ENCODE measurements at places on chromosomes 3 and 15.

GRCh38 chr3:189389346-189389745 lies 217.6 kb downstream of the TPRG1 start:
- DNase-seq = no peak

- DNase-seq = no peak
Measured at GRCh38 chr3:76643623-76644304, 396.1 kb upstream of the ROBO2 start.

GRCh38 chr15:31434588-31435260 lies 108.1 kb downstream of the KLF13 start:
- no peak for DNase-seq

DNA sequence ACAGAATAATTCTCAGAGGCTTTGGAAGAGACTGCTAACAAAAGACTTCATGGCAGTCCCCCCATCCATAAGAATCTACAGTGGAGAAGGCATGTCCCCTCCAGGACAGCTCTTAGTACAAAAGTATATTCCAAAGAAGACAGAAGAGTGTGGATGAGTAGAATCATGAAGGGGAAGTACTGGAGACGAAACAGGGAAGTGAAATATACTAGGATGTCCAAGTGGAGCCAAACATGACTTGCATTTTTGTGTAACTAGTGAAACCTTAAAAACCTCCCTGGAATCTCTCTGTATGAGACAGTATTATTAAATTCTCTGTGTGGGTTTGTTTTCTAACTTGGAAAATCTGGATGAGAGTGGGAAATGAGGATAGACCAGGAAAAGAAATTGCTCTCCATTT lies 312.4 kb downstream of the RSL24D1 start:
- DNase-seq = no peak

GRCh38 chr15:80100247-80100646 lies 40.8 kb downstream of the ZFAND6 start:
- DNase-seq = no peak

- no peak for DNase-seq
Measured at GRCh38 chr3:126316031-126316461, 41.2 kb downstream of the KLF15 start.

DNA sequence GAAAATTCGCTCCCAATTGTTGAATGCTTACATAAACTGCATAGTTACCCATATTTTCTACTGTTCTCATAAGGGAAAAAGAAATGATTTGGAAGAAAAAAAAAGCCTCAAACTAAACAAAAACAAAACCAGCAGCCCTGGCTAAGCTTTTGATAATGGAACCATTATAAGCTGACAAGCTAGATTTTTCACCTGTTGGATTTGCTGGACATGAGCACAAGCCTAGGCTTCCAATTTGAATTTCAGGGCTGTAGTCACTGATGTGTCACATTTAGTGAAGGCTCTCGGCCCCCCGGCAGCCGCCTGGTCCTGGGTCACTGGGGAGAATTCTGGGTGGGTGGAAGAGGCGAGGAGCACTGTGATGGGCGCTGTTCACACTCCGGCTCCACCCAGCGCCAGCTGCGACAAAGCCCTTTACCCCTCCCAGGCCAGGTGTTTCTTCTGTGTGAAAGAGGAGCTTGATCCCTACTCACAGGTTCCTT lies 4.6 kb downstream of the FBXL22 start:
- DNase-seq = peak; percentile 19

- DNase-seq = no peak
Measured at GRCh38 chr3:42079701-42080452, 11.3 kb upstream of the TRAK1 start.

- no peak for DNase-seq
Measured at GRCh38 chr3:123552768-123553167, 32.1 kb downstream of the HACD2 start.

DNA sequence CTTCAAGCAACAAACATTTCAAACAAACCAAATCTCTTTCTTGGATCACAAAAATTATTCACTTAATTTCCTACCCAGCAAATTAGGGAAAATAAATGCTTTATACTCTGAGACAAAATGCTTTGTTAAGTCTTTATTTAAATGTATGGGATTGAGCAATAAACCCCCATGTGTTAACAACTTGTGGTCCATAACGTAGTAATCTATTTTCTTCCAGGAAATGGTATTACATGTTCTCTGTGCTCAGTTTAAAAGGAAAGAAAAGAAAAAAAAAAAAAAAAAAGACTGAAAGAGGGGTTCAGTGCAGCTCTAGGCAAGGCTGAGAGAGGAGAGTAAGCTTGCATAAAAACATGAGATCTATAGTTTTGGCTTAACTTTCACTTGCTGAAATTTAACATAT lies 102.3 kb downstream of the PIK3CB start:
- no peak for DNase-seq

DNA sequence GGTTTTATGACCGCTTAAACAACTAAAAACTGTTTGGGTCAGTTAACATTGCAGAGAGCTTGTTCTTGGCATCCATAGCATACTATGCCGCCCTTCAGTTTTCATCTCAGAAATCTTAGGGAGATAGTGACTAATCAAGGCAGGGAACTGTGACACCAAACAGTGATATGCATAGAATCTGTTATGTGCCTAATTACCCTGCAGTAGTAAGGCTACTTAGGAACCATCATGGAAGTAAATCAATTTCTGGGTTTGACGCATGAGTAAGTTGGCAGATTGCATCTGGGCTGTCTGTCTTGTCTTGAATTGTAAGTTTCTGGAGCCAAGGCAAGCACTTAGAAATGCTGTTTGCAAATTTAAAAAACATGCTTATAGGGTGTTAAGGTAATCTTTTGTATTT lies 22.5 kb downstream of the KCTD6 start:
- DNase-seq = no peak

DNA sequence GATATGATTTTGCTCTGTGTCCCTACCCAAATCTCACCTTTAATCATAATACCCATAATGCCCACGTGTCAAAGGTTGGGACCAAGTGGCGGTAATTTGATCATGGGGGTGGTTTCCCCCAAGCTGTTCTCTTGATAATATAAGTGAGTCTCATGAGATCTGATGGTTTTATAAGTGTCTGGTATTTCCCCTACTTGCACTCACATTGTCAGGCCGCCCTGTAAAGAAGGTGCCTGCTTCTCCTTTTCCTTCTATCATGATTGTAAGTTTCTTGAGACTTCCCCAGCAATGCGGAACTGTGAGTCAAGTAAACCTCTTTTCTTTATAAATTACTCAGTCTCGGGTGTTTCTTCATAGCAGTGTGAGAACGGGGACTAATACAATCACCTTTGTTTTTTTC lies 279.8 kb downstream of the ARPP21 start:
- DNase-seq = no peak

DNA sequence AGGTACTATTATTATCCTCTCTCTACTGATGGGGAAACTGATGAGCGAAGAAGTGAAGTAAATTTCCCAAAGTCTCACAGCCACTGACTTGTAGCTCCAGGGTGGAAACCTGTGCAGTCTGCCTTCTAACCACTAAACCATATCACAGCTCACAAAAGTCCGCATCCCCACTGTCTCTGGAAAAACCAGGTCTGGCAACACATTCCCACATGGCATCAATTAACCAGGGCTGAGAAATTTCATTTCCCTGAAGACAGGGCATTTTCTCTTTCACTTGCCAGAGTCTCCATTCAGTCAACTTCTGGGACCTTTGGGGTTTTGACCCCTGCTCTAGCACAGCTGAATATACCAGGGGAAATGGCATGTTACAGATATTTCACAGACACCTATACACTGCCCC lies 26.5 kb downstream of the FBXO40 start:
- DNase-seq = no peak

DNA sequence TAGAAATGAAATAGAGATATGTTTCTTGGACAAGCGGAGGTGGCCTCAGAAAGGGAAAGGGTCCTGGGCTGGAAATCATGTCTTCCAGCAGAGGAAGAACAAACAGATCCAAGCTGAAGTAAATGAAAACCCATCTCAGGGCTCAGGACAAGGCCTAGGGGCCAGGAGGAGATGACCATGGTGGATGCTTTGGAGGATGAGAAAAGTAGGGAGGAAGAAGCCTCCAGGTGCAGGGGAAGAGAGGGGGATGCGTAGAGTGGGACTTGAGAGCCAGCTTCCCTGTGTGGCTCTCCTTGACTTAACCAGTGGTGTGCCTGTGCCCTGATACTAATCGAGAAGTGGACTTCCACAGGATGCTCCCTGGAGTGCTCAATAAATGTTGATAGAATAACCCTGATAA lies 203.2 kb downstream of the FAM43A start:
- no peak for DNase-seq

- peak; percentile 91 for DNase-seq
Measured at GRCh38 chr15:74901612-74902063, 5.0 kb downstream of the FAM219B start.

GRCh38 chr3:196270499-196270898 lies 17.0 kb downstream of the PCYT1A start:
- no peak for DNase-seq

- no peak for DNase-seq
Measured at GRCh38 chr3:114329823-114330222, 36.0 kb downstream of the TIGIT start.

DNA sequence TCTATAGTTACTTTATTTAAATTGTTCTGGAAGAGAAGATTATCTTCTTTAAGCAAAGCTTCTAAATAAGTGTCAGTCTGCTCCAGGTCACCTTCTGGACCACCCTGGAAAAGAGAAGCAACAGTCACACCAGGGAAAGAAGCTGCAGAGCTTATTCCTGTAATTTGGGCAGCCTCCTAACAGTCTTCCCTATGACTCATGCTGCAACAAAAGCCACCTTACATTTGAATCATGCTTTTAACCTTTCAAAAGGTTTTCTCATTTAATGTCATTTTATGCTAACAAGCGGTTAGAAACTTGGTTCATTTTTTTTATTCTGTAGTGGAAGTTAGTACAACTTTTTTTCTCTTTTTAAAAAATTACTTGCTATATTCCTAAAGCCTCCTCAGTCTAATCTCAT lies 5.3 kb upstream of the GUCA1C start:
- DNase-seq = no peak

DNA sequence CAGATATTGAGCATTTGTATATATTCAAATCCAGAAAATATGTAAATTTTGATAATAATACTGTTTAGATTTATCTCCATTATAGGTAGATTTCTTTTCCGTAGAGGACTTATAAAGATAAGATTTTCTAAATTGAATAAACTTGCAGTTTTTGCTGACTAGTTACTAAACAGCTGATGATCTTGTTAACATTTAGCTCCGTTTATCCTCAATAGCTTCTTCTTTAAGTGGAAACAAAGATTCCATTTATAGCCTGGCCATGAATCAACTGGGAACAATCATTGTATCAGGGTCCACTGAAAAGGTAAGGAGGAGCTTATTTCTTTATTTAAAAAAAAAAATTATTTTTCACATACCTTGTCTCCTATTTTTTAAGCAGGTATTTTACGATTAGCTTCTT lies 16.7 kb downstream of the WDR48 start:
- no peak for DNase-seq

DNA sequence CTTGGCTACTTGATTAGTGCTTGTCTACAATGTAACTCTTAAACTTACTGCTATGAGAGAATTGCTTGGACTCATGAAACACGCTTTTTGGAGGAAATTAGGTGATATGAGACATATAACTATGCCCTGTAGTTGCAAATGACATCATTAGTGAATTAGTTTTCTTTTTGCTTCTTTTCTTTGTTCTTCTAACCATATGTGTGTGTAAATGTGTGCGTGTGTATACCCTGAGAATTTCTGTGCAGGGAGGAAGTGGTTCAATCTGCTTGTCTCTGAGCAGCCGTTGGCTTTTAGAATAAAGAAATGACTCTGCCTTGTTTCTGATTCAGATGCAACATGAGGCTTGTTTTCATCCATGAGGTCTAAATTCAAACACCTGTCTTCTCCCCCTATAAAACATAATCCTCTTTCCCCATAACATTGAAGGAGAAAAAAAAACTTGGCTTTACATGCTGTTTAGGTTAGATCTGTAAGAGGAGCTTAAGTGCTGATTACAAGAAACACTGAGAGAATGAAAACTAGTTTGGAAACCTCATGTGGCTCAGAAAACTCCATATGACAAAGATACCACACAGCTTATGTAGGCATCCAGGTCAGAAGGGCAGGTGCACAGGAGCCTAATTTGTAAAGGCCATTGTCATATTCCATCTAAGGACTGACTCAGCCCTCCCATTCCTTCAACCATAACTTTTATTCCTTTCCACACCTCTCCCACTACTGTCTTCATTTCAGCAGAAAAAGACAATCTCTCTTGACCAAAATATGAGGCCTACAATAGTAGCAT lies 30.5 kb upstream of the BLM start:
- no peak for DNase-seq

GRCh38 chr3:123816673-123817207 lies 67.4 kb downstream of the MYLK start:
- no peak for DNase-seq

GRCh38 chr3:28745436-28745835 lies 396.8 kb upstream of the AZI2 start:
- DNase-seq = no peak

- no peak for DNase-seq
Measured at GRCh38 chr3:172404237-172404962, 43.9 kb downstream of the GHSR start.

DNA sequence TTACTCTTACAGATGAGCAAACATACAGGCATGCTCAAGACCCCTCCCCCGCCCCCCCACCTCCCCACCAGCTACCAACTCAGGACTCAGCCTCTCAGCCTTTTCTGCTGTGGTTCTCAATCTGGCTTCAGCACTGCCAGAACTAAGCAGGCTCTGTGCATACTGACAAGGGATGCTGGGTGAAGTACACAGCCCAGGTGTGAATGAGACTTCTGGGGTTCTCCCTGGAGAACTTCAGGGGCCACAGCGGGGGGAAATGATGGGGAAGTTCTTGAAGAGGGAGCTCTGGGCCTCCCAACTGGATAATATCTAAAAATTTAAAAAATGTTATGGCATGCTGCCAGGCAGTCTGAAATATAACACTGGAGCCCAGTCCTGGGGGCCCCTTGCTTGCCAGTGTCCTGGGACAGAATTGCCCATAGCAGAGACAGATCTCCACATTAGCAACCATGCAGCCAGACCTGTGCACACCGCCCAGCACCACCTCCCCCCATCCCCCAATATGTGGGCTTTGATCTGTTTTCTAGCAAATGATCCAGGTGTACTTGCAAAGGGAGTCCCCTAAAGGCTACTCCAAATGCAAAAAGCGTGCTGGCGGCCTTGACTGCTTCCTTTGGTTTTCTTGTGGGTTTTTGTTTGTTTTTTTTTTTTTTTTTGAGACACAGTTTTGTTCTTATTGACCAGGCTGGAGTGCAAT lies 41.4 kb downstream of the PGPEP1L start:
- DNase-seq = no peak

DNA sequence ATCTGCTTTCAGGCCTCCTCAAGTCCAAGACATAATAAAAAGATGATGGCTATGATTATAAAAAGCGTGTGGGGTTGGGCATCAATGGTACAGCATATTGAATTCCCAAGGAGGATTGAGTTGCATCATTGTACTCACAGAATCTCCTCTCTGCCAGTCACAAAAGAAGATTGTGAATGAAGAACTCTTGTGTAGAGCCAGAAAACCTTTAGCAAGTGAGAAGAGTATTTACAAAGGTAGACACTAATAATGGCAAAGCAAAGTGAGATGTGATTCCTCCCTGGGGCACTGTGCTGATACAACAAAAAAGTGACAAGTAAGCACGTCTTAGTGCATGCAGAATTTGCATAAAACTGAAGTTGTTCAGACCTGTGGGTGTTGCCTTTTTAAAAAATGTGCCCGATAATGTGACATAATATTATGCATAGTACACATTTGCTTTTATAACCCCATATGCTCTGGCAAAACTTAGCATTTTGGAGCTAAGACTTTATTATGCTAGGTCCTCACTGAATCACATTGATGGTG lies 291.2 kb upstream of the TBC1D5 start:
- DNase-seq = no peak

Measured in HuH-7.5 (cell line).